Kidney glomerular epithelial cell (primary cell): ENCODE measurements at places on chromosomes 11 and 22.

- no peak for DNase-seq
These were observed 619 bp downstream of the MSANTD2 start for GRCh38 chr11:124799348-124800225.

GRCh38 chr11:117319214-117319840 lies 3.3 kb upstream of the BACE1 start:
- DNase-seq = peak; percentile 40

DNA sequence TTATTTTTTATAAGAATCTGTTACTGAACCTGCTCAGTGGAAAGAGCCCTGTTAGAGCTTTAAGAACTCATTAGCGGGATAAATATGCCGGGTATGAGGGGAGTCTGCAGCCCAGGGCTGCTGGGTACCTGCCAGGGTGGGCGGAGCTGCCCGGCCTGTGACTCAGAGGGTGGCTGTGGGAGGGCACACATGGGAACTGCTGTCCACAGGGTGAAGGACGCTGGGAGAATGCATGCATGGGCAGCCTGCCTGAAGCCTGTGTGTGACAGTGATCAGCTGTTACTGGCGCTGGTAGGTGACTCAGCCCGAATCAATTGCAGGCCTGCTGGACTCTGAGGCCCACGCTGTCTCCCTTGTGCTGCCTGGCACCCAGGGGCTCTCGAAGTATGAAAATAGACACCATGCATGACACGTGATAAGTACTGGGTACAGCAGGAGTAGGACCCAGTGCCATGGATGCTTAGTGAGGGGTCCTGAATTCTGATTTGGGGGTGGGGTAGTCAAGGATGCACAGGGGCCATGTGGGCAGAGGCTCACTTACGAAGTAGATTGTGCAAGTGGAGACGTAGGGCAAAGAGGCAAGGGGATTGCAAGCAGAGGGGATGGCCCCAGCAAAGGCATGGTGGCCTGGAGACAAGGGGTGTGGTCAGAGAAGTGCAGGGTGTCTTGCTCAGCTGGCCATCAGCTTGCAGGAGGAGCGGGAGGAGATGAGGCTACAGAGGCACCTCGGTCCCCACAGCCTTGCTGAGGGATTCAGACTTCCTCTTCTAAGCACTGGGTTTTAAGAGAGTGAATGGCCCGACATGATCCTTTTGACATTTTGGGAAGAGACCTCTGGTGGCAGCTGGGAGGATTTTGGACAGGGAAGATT lies 36.5 kb downstream of the GRIK4 start:
- peak; percentile 96 for DNase-seq

DNA sequence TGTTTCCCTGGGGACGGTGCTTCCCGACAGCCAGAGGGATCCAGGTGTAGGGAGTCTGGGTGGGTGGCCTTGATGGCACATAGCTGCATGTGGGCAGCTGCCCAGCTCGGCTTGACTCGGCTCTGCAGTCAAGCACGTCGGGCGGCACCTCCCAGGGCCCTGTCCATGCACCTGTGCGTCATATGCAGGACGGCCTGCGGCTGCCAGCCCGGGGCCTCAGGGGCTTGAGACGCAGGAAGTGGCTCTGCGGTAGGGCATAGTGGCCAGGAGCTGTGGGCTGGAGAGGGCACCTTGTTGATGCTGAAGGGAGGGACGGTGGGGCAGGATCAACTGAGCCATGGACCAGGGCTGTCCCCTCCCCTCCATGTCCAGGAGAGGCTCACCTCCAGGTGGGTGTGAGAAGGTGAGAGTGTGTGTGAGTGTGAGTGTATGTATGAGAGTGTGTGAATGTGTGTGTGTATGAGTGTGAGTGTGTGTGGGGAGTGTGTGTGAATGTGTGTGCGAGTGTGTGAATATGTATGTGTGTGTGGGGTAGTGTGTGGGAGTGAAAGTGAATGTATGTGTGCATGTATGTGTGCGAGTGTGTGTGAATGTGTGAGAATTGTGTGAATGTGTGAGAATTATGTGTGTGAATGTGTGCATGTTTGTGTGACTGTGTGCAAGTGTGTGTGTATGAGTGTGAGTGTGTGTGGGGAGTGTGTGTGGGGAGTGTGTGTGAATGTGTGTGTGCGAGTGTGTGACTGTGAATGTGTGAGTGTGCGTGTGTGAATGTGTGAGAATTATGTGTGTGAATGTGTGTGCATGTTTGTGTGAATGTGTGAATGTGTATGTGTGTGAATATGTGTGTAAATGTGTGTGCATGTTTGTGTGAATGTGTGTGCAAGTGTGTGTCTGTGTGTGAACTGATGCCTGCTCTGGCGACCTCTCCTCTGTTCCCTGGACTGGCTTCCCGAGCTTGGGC lies 5.7 kb upstream of the SUN2 start:
- DNase-seq = no peak

GRCh38 chr22:46377525-46378425 lies 42.3 kb downstream of the TRMU start:
- DNase-seq = peak; percentile 56

GRCh38 chr22:17924735-17925364 lies 99.5 kb downstream of the MICAL3 start:
- peak; percentile 66 for DNase-seq

GRCh38 chr11:59144579-59145345 lies 2.1 kb downstream of the FAM111A start:
- DNase-seq = peak; percentile 75

- DNase-seq = no peak
These were observed 179.3 kb downstream of the LARGE1 start for GRCh38 chr22:33741025-33741424.

- no peak for DNase-seq
These were observed 382.5 kb upstream of the KIRREL3 start for GRCh38 chr11:127383026-127383425.

DNA sequence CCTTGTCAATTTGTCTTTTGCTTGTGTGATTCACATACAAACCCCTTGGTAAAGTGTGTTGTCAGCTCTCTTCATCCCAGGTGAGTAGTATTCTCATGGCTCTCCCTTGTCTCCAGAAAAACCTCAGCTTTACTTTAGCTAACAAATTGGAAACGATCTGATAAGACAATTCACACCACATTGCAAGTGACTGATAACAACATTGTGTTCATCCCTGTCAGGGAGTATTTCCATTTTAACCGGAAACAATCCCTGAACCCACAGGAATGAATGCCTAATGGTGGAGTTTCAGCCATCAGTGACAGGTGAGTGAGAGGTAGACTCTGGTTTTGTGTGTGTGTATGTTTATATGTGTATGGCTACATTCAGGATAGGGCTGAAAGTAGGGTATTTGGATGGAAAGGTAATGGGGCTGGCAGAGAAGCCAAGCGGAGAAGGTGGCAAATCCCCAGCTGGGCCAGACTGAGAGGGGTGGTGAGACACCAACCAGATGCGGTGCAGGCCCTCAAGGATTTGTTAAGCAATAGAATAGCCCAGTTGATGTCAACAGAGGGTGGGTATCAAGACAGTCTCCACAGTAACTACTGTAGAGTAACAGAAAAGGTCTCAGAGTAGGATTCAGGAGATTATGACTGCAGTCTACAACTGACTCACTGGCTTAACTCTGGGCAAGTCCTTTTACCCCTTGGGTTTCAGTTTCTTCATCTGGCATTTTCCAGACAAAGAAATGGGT lies 7.6 kb downstream of the LRRC51 start:
- DNase-seq = no peak

DNA sequence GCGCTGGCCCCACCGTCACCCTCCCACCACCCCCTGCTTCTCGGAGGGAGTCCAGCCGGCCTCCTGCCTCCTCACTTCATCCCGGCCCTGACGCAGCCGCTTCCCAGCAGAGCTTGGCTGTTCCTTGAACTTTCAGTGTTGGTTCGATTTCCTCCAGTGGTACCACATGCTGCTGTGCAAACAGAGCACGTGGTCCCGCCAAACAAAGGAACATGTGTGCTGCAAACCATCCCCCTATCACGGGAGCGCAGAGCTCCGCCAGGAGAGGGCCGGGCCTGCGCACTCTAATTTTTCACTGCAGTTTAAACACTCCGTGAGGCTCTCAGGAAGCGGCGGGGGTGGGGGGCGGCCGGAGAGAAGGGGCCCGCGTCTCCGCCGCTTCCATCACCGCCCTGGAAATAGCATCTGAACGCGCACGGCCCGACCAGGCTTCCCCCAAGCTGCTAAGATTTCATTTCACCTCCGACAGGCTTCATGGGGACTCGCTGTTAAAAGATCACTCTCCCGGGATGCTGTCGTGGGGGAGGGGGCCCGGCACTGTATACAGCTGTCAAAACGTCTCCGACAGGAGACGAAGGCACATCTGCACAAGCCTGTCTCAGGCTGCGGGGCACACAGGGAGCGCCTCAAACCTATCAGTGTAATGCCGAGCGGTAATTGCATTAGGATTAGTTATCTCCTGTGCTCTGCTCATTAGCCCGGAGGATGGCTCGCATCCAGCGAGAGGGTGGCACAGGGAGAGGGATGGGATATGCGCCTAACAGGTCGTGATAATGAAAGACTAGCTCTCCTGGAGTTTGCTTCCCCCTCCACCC lies 269.9 kb upstream of the SORL1-AS1 start:
- DNase-seq = no peak

DNA sequence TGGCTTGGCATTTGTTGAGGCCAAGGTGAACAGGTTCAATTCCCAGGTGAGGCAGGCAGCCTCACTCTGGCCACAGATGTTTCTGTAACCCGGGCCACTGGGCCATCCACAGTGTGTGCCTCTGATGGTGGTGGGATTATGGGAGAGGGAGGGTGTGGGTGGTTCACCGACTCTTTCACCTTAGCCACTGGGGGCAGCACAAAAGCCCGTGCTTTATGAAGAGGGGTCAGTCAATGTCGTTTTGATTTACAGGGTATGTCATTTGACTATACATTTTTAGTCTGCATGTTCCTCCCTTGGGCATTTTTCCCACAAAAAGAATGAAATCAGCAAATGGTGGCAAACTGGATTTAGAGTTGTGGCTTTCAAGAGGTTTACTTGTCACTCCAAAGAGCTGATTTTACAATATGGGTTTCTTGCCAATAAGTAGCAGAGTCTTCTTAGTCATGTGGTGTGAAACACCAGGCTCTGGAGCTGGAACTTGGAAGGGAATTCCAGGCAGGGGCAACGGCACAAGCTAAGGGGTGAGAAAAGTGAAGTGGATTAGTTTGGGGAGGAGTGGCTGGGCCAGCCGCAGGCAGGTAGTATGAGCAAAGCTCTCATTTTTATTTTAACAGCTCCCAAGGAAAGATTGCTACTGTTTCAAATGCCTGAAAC lies 217.8 kb upstream of the ZBED5 start:
- no peak for DNase-seq

GRCh38 chr22:27317096-27317495 lies 484.5 kb downstream of the MN1 start:
- no peak for DNase-seq

GRCh38 chr22:46985507-46985882 lies 223.0 kb downstream of the TBC1D22A start:
- no peak for DNase-seq

- DNase-seq = peak; percentile 51
These were observed 23.4 kb upstream of the CLMP start for GRCh38 chr11:123218451-123218850.

GRCh38 chr22:28142361-28142961 lies 223.4 kb upstream of the PITPNB start:
- peak; percentile 76 for DNase-seq

DNA sequence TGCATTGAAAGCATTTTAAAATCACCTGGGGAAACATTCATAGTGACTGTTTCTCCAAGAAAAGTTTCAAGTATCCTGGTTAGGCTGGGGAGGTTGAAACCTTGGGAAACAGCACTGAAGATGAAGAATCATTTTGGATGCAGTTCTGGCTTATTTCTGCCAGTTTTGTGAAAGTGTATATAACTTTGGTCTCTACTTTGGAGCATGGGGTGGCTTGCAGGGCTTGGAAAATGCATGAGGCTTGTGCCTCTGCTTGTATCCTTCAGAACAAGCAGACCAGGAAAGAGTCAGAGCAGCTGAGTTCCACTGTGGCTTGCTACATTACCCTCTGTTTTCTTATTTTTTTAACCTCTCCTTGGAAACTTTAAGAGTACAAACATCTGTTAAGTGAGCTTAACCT lies 19.5 kb downstream of the SLC5A12 start:
- no peak for DNase-seq

- no peak for DNase-seq
These were observed 51.6 kb downstream of the CERK start for GRCh38 chr22:46686221-46687047.

- no peak for DNase-seq
These were observed 66.8 kb downstream of the RTL6 start for GRCh38 chr22:44431256-44431655.

GRCh38 chr22:26460202-26460601 lies 23.4 kb downstream of the HPS4 start:
- DNase-seq = no peak

DNA sequence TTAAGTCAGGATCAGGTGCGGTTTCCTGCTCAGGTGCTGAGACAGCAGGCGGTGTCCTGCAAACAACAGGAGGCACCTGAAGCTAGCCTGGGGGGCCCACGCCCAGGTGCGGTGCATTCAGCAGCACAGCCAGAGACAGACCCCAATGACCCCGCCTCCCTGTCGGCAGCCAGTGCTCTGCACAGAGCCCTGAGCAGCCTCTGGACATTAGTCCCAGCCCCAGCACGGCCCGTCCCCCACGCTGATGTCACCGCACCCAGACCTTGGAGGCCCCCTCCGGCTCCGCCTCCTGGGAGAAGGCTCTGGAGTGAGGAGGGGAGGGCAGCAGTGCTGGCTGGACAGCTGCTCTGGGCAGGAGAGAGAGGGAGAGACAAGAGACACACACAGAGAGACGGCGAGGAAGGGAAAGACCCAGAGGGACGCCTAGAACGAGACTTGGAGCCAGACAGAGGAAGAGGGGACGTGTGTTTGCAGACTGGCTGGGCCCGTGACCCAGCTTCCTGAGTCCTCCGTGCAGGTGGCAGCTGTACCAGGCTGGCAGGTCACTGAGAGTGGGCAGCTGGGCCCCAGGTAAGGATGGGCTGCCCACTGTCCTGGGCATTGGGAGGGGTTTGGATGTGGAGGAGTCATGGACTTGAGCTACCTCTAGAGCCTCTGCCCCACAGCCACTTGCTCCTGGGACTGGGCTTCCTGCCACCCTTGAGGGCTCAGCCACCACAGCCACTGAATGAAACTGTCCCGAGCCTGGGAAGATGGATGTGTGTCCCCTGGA lies at the start of gene MYO7A:
Gene MYO7A, plus strand, starts transcription at position 327 of the 772 bp plus-strand sequence. CDS start 2,389 bp downstream, outside the sequence.
- DNase-seq = no peak

- peak; percentile 72 for DNase-seq
These were observed 11.1 kb downstream of the SYNGR1 start for GRCh38 chr22:39360674-39361413.

DNA sequence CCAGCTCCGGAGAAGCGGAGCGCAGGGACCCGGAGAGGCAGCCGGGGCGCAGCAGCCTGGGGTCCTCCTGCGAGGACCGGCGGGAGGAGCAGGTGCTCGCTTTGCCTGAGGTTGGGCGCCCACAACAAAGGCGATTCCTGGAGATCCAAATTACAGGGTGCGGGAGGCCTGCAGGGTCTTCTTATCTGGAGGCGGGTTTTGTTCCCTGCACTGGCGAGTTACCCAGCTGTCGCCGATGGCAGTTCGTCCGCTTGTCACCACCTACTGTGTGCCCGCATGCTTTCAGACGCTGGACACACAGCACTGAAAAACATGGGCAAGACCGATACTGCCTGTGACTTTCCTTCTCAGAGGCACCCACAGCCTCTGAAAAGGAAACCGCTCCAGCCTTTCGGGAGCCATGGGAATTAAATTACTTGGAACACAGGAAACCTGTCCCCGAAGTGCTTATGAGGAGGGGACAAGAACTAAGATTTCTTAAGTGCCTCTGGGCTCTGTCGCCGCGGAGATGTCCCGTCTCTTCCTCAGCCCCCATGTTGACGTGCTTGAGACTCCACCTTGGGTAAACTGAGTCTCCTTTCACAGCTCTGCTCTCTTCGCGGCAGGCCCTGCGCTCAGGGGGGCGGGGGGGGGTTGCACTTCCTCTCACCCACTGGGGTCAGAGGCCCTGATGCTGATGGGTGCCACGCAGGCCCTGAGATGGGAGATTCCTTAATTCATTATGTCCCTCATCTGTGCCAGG lies 1.3 kb upstream of the ZFTA start:
- no peak for DNase-seq

GRCh38 chr22:39773503-39773902 lies 120.1 kb downstream of the ENTHD1 start:
- DNase-seq = no peak
